ENCODE measurements at places on chromosomes 2 and 18. TPM values are rescaled to one million over a fixed set of nuclear protein-coding genes. Genes with fewer than 3 reads are reported as not detected.

- DNase-seq = no peak
These were observed 147.1 kb downstream of the COL4A4 start for GRCh38 chr2:227016894-227017293.

- no peak for DNase-seq
These were observed 95.4 kb downstream of the SOCS6 start for GRCh38 chr18:70384181-70384790.

GRCh38 chr2:161088658-161089350, 71.4 kb upstream of the TANK start:
- no peak for DNase-seq

DNA sequence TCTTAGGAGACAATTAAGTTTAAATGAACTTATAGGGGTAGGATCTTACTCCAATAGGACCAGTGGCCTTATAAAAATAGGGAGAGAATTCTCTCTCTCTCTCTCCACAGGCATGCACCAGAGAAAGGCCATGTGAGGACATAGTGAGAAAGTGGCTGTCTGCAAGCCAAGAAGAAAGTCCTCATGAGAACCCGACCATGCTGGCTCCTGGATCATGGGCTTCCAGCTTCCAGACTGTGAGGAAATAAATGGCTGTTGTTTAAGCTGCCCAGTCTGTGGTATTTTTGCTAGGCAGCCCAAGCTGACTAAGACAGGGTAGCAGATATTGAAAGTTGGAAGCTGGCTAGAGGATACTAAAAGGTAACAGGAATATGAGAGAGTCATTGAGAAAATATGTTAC, 454.0 kb downstream of the NBAS start:
- DNase-seq = no peak

GRCh38 chr18:59300676-59301285, 17.7 kb downstream of the CPLX4 start:
- no peak for DNase-seq

DNA sequence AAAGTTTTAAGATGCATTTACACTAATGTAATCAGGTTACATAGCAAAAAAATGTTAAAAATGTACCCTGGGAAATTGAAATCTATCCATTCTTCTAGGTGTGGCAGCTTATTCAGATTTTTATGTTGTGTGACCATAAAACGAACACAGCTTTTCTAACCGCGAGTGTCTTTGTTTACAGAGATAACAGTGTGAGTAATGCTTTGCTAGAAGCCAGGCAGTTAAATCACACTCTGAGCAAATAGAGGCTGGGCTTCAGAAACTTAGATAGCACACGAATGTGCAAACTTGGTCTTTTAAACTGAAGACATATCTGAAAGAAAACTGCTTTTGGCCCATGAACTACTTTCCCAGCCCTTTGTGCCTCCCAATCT, 116.1 kb downstream of the SPTBN1 start:
- DNase-seq = no peak

GRCh38 chr18:183769-184168, 25.4 kb downstream of the USP14 start:
- DNase-seq = no peak

DNA sequence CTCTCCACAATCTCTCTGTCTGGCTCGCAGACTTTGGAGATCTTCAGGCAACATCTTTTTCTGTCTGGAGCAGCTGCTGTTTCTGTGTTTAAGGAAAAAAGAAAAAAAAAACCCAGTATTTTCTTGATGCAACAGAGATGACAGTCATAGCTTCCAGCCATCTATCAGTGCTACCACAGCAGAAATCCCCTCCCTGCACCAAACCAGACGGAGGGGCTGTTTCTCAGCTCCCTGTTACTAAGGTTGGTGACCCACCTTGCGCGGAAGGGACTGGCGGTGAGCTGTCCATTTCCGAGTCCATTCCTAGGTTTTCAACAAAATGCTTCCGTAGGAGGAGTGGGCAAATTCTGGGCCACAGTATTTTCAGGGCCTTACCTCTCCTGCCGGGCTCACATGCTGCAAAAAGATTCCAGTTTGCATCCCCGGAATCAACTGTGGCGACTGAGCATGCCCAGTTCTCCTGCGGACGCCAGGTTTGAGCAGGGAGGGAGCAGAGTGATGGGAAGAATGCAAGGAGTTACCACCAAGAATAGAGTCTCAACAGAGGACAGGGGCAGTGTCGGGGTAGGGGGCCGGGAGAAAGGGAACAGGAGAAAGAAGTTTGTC, 1.2 kb downstream of the SLC4A10 start:
- no peak for DNase-seq

- no peak for DNase-seq
These were observed 262.9 kb upstream of the CDH2 start for GRCh38 chr18:28439870-28440269.

- DNase-seq = no peak
These were observed 7.8 kb upstream of the IL1R2 start for GRCh38 chr2:101983928-101984327.

The VAMP5 gene
- 34.7 TPM for polyA plus RNA-seq

The FAM210A gene
- polyA plus RNA-seq = 19.6 TPM

The TEKT4 gene
- not detected for polyA plus RNA-seq

The PARD6G gene
- 33.8 TPM for polyA plus RNA-seq
